ENCODE measurements at places on chromosomes 4 and X. TPM values are rescaled to one million over a fixed set of nuclear protein-coding genes. Genes with fewer than 3 reads are reported as not detected.
A peak's percentile ranks its signal among the peaks of the same experiment; 100 is the strongest.

The BEND4 gene
- polyA plus RNA-seq, result not detected

The MAOB gene
- polyA plus RNA-seq, result 0.09 TPM

The PARM1 gene
- polyA plus RNA-seq, result 0.14 TPM

DNA sequence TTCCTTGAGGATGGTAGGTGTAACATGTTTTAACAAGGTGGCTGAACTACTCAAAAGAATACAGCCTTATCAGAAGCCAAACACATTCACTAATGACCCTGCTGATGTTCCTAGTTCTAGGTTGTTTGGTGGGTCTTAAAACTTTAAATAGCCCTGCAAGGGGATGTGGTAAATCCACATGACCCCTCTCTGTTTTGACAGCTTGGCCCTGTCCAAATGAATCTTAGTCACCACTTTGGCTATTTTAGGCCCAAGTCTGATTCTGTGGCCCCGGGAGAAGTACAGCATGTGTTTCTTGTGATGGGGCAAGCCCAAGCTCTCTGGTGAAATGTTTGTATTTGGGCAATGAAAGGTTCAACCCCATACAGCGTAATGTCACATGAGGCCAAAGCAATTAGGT is 54.5 kb upstream of the GPR34 start:
- DNase-seq, result no peak

The CXCL10 gene
- not detected for polyA plus RNA-seq

- no peak for DNase-seq
Measured at GRCh38 chr4:51858605-51859202, 15.8 kb downstream of the DCUN1D4 start.

The SLC9B2 gene
- polyA plus RNA-seq, result 23.6 TPM

DNA sequence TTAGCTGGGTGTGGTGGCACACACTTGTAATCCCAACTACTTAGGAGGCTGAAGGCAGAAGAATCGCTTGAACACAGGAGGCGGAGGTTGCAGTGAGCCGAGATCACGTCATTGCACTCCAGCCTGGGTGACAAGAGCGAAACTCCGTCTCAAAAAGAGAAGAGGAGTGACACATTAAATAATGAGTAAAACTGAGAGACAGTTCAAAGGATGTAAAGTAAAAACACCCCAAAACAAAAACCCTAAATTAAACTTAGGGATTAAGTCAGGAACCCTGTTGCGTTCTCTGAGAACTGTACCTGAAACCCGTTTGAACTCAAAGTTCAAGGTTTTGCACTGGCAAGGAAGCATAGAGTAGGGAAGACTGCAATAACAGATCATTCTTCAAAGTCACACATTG is 141.7 kb downstream of the BRWD3 start:
- DNase-seq, result no peak

The NUDT10 gene
- 0.43 TPM for polyA plus RNA-seq

DNA sequence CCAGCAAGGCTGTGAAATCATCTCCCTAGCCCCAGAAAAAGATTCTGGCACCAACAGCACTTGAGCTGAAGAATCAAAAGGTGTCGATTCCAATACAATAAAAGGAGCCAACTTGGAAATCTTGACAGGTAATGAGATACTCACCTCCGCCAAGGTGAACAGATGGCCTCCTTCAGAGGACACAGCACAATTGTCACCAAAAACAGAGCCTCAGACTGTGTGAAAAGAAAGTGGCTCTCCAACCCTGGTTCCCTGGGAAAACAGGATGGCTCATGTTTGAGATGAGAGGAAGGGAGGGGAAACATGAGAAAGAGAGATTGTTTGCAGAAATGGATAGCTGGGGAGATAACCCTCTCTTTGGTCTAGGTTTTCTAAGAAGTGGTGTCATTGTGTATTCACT is 168.9 kb downstream of the HS3ST1 start:
- no peak for DNase-seq

GRCh38 chr4:1072830-1073446 is 40.4 kb downstream of the RNF212 start:
- peak; percentile 73 for DNase-seq

GRCh38 chrX:16466640-16467432 is 183.1 kb upstream of the S100G start:
- DNase-seq, result peak; percentile 60

DNA sequence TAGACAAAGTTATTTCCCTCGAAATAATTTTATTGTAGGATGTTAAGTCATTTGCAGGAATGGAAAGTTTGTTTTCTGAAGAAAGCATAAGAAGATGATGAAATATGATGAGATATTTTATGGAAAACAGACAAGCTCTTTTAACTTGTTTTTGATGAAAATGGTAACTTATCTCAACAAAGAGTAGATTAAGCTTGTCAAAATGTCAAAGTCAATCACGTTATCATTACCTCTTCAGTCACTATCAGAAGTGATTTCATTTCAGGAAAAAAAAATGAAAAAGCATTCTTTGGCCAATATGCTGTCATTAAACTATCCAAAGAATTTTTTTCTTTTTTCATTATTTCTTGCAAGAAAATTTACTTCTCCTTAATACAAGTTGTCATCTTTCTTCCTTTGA is 221.0 kb upstream of the ANKRD50 start:
- no peak for DNase-seq

The AR gene
- polyA plus RNA-seq, result 1.2 TPM

The BMP3 gene
- not detected for polyA plus RNA-seq

DNA sequence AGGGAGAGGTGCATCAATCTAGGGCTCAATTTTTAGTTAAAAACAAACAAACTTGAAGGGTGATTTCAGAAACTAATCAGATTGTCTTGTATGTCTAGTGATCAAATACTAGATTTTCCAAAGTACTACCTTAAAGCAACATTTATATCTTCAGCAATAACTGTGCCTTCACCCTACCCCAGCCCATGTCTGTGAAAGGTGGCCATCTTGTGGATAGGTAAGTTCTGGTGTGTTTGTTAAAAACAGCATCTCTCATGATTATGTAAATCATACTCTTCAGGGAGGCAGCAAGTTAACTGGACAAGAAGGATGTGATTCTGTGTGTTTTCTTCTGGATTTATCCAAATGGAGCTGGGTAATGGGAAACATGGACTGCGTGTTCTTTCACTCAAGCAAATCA is 81.4 kb upstream of the ACSL1 start:
- no peak for DNase-seq

GRCh38 chrX:72430405-72430968 is 124.8 kb upstream of the CITED1 start:
- DNase-seq, result peak; percentile 1

DNA sequence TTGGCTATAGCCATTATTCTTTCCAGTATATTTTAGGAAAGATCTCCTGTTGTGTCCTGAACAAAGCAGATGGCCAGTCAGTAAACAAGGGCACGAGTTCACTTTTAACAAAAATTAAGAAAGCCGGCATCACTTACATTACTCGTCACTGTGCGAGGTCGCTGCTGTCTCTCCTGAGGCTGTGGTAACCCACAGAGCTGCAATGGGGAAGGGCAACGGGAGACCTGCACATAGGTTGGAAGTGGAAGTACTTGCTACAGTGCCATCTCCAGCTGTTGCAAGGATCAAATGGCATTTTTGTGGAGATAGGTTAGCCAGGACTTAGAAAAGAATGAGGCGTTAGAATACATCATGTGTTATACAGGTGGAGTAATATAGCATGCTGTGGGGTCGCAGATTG is 132.2 kb downstream of the KLHL8 start:
- no peak for DNase-seq

The ANKRD50 gene
- polyA plus RNA-seq, result 6.2 TPM

DNA sequence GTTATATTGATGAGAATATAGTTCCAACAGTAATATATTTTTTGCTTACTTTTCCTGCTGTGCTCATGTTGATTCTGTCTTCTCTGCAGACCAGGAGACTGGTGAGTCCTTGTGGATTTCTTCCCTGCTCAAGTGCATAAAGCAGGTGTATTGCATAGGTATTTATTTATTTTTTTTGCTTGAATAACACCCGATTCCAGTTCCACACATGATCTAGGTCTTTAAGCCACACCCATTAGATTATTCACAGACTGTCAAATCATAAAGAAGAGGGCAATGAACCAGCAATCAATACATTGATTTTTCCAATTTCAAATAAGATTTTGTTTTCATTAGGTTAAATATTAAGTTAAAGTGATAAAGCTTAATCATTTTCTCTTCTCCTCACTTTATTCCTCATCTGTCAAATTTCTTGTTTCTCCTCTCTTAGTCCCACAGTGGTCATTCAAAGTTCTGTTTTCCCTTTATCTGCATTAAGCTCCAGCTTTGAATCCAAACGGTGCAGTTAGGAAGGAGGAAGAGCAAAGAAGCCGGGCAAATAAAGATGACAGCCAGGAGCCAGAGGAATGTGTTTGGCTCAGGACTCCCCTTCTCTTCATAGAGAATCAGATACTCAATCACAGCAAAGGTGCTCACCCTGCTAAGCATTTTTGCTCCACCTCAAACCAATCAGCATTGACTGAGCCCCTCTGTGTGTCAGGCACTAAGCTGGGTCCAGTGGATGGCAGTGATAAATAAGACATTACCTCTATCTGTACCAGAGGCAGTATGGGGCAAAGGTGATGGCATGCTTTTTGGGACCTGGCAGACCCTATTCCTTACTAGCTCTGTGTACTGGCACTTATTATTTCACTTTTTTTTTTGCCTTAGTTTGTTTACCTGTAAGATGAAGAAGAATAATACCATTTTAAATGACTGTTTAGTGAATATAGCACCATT is at the start of gene ADH1A:
TSS of gene ADH1A (minus strand) at position 138 of the 939 bp plus-strand sequence. CDS start at position 67, 71 bp downstream.
- DNase-seq, result no peak

Data from GM23248 (cell line).